ENCODE measurements at places on chromosomes 4 and X.

GRCh38 chr4:155367608-155368007 lies 9.2 kb downstream of the MAP9 start:
- no peak for DNase-seq

DNA sequence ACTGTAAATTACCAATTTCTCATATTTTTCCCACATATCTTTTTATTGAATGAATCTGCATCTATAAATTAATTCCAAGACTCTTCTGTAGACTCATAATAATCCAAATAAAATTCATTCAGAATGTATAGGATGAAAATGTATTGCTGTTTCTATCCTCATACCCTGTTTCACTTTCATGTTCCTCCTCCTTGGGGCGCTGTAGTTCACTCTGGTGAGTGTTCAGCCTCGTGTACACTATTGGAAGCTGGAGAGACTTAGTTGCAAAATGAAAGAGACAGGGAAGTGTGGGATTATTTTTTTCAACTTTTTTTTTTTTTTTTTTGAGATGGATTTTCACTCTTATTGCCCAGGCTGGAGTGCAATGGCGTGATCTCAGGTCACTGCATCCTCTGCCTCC lies 296.1 kb downstream of the TLL1 start:
- DNase-seq: no peak

DNA sequence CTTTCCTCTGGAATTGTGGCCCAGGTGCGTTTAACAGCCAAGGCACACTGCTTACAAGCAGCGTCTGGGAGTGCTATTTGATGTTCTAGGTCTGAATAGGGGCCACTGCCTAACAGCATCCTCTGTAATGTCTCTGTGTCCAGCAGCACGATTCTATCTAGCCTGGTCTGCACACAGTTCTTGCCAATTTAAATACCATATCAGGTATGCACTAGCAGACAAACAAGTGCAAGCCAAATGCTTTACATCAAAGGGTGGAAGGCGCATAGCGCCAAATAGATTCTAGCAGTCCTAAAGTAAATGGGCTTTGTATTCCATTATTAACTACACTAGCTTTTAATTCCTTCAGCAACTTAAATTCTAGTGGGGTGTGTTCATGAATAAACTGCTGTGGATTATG lies 15.8 kb upstream of the UGDH start:
- DNase-seq: no peak

DNA sequence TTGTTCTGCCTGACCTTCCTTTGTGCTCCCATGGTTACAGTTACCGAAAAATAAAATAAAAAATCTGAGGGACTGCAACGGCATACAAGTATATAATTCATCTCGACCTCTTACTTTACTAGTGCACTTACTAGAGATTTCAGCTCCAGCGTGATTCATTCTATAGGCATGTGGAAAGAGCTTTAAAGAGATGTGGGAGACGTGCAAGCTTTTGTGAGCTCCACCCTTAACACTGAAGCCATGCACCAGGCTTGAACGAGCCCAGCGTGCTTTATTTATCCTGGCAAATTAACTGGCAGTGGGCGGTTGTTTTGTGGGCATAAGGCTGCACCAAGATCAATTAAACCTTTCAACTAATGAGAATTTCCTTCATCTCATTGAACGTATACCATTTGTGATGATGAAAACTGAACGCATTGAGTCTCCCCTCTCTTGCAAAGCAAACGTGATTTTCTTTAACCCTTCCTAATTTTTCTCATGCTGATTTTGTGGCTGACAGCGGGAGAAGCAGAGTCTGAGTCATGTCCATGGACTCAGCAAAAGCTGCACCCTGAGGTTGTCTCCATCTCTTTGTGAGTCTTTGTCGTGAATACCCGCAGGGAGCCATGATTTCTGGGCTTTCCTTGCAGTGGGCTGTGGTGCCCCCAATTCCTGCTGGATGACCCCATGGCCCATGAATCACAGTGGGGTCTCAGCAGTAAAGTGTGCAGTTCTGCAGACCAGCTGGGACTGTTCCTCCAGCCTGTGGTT lies 60.1 kb downstream of the MXRA5 start:
- peak; percentile 59 for DNase-seq

DNA sequence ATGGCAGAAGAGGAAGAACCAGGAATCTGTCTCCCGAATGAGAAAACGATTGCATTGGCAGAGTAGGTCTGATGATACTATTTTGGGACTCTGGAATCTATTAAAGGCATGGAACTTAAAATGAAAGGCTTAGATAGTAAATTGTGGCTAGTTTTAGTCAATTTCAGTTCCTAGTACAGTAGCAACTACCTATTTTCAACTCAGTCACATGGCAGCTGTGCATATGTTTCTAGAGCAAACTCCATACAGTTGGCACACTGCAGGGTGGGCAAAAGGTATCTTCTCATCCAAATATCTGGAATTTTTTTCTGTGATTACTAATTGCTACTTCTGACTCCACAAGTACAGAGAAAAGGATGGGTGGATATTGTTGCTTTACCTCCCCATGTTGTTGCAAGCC lies 663.6 kb downstream of the PCDH7 start:
- no peak for DNase-seq

DNA sequence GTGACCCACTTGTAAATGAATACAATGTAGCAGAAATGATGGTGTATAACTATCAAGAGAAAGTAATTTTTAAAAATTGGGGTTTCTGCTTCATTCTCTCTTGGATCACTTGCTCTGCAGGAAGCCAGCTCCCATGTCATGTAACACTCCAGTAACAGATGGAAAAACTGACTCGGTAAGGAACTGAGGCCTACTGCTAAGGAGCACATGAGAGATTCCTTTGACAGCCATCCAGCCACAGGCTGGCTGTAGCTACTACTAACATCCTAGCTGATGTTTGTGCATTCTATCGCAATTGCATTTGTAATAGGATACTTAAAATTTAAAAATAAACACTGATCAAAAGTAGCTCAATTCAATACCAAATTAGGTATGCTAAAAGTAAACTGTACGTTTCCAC lies 102.3 kb upstream of the MAB21L2 start:
- DNase-seq: no peak
